ENCODE measurements at places on chromosomes 7 and 10.

DNA sequence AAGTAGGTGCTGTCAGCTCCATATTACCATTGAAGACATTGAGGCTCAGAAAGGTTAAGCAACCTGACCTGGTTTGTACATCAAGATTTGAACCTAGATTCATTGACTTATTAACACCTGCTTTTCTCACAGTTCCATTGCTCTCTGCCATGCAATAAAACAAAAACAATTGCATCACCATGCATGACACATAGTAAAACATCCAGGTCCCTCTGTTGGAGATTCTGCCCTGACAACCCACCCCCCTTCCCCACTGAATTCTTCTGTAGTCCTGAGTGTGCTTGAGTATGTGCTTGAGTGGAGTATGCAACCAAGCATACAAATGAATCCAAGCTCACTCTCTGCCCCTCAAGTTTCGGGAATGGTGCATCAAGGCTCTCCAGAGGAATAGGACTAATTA lies 6.0 kb upstream of the LMBR1 start:
- DNase-seq = no peak

DNA sequence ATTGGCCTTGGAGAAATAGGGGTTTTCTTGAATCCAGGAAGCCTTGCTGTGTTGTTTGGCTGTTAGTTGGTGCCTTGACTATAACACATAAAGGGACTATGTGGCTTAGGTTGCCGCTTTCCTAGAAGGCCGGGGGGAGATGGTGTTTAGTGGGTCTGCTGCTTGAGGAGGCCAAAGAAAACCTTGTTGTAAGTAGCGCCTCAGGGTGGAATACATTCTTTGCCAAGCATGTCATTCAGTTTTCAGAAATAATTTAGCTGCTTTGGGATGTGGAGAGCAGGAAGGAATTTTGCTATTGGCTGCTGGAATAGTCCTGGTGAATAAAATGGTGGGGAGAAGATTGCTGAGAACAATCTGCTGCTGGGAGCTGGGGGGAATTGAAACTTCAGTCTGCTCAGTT lies 132.9 kb upstream of the WNT16 start:
- no peak for DNase-seq

GRCh38 chr10:131387018-131387529 lies 75.6 kb upstream of the TCERG1L start:
- DNase-seq = no peak

- no peak for DNase-seq
These were observed 767 bp downstream of the KRIT1 start for GRCh38 chr7:92244808-92245486.

DNA sequence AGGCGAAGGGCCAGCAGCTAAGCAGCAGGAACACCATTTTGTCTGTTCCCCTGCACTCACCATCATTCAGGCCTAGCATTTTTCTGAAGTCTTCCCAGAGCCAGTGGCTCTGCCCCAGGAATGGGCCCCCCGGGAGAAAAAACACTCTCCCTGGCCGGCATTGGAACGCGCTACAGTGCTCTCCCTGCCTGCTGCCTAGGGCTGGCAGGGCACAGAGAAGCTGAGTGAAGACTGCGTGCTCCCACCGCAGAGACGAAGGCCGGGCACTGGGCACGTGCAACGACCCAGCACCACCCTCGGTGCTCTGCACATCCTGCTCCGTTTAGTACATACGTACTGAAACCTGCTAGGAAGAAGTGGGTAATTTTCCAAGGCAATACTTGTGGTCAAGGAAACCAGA lies 34.4 kb downstream of the HSPA12A start:
- DNase-seq = no peak

- peak; percentile 73 for DNase-seq
These were observed 130.1 kb upstream of the KMT2E start for GRCh38 chr7:104883718-104884452.

DNA sequence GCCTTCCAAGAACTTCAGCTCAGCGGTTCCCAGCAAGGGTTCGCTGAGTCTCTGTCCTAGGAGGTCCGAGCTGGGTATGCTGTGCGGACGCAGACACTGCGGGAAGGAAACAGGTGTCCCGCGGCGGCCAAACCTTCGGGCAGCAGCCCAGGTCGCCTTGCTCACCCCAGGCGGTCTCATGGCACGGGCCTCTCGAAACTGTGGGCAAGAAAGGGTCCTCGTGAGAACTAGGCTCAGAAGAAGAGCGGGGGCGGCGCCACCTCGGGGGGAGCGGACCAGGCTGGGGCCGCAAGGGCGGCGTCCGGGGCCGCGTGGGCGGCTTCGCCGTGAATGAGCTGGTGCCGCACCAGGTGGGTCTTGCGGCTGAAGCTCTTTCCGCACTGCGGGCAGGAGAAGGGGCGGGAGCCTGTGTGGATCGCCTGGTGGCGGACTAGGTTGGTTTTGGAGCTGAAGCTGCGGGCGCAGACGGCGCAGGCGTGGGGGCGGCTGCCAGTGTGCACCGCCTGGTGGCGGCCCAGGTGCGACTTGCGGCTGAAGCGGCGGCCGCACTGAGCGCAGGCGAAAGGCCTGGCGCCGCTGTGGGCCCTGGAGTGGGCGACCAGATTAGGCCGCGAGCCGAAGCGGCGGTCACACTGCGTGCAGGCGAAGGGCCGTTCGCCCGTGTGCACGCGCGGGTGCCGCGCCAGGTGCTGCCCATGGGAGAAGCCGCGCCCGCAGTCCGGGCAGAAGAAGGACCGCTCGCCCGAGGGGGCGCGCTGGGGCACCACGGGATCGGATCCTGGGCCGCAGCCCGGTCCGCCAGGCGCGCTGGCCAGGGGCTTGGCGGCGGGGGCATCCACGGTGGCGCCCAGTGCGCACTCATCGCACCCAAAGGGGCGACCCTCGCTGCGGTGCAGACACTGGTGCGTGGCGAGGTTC lies 8.6 kb downstream of the ZNF467 start:
- no peak for DNase-seq

DNA sequence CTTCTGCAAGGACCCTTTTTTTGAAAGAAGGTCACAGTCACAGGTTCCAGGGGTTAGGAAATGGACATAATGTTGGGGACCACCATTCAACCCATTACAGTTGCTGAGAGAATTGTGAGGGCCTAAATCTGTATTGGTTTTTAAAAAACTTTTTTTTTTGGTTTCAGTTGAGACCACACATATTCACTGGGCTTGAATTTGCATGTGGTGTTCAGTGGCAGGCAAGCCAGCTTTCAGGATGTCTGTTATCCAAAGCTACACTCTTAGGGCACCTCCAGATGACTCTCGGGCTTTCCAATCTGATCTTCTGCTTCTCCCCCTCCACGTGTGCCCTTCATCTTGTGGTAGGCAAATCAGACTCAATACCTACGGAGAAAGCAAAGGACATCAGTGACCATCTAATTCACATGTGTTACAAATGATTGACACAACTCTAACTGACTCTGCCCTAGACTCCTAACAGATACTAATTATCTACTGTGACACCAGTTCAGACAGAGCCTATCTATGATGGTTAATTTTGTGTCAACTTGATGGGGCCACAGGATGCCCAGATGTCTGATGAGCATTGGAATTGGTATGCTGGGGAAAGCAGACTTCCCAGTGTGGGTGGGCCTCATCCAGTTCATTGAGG lies 93.3 kb upstream of the ELMO1 start:
- no peak for DNase-seq

- no peak for DNase-seq
These were observed 109.2 kb downstream of the PIP4K2A start for GRCh38 chr10:22605168-22605567.

GRCh38 chr7:16838386-16838785 lies 33.6 kb upstream of the AGR2 start:
- no peak for DNase-seq

DNA sequence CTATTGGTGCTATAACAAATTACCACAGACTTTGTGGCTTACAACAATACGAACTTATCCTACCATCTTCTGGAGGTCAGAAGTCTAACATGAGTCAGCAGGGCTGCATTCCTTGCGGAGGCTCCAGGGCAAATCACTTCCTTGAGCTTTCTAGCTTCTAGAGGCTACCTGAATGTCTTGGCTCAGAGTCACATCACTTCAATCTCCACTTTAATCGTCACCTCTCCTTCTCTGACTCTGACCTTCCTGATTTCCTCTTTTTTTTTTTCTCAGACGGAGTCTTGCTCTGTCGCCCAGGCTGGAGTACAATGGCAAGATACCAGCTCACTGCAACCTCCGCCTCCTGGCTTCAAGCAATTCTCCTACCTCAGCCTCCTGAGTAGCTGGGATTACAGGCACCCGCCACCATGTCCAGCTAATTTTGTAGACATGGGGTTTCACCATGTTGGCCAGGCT lies 44.6 kb upstream of the ANAPC16 start:
- no peak for DNase-seq

DNA sequence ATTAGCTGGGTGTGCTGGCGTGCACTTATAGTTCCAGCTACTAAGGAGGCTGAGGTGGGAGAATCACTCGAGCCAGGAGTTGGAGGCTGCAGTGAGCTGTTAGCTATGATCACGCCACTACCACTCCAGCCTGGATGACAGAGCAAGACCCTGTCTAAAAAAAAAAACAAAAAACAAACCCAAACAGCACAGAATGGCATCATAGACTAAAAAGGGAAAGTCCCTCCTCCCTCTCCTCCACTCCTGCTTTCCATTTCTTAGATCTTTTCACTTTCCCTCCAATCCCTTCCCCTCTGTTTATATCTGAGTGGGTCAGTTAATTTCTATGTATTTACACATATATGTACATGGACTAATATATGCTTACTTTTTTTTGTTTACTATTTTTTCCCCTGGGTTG lies 10.4 kb upstream of the PIP4K2A start:
- no peak for DNase-seq

DNA sequence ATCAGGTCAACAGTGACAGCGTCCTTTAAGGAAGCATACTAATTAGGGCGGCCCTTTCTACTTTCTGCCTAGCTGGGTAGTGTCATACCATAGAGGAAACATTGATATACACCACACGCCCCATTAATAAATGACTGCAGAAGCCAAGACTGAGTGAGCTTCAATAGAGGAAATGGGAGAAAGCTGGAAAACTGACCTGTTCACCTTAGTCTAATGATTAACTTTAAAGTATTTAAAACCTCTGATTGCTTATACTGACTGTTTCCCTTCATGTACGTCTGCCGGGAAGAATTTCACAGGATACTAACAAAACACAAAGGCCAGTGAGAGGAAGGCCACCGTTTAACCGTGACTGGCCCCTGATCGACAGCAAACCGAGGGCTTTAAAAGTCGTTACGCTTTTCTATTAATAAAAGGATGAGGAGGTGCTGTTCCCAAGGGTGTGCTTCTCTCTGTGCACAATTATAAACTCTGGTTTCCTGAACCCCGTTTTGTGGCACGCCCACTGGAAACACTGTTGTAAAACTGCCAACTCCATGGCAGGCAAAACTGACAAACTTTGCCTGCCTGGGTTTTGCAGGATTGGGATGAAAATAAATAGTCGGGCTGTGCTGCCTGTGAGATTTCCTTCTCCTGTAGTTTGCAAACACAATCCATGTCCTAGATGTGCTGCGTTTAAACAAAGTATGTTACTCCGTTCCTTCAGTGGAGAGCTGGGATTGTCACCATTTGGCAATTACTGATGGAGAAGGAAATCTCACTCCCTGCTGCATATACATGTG lies 137.6 kb downstream of the NRP1 start:
- no peak for DNase-seq

DNA sequence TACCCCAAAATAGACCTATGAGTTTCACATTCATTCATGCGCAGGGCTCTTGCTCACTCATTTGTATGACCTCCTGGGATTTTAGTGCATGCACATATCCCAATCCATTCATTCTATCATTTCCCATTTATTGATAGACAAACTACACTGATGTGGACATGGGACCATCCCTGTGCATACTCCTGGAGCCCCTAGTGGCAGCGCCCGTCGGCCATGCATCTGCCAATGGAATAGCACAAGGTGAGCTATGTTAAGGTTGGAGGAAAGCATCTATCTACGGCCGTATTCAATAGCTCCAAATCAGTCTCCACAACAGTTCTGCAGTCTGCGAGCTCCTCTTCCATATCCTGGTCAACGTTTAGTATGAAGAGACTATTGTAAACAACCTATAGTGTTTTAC lies 31.7 kb upstream of the FIGNL1 start:
- no peak for DNase-seq

DNA sequence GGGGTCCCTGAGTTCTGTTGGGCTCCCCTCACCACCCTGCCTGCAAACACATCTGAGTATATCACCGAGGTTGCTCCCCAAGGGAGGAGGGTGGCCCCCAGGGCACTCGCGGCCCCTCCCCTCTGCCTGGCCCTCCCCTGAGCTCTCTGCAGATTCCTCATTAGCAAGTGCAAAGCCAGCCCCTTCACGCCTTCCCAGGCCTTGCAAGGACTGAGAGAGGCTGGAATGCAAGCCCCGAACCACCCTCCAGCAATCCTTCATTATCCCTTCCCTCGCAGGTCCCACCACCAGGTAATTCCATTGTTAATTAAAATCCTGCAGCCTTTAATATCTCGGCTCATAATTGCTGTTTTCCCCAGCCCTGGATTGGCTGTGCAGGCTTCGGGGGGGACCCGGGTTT lies 35.3 kb upstream of the MYL10 start:
- no peak for DNase-seq

- no peak for DNase-seq
These were observed 45.3 kb upstream of the FAM133B start for GRCh38 chr7:92635538-92635937.

DNA sequence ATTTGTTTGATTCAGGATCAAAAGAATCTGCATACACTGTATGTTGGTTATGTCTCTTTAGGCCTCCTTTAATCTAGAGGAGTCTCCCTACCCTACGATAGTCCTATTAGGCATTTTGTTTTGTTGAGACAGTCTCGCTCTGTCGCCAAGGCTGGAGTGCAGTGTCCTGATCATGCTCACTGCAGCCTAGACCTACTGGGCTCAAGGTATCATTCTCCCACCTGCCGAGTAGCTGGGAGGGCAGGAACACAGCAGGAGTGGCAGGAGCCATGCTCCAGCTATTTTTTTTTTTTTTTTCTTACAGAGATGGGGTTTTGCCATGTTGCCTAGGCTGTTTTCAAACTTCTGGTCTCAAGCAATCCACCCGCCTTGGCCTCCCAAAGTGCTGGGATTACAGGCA lies 123.0 kb upstream of the DKK1 start:
- DNase-seq = no peak

GRCh38 chr10:79418274-79418673 lies 27.1 kb downstream of the ZCCHC24 start:
- DNase-seq = no peak

- peak; percentile 52 for DNase-seq
These were observed 27.0 kb downstream of the CALML3 start for GRCh38 chr10:5551531-5552375.

GRCh38 chr10:29646238-29646902 lies 11.6 kb upstream of the SVIL start:
- DNase-seq = no peak

- DNase-seq = no peak
These were observed 56.8 kb downstream of the FAS start for GRCh38 chr10:89047397-89047796.

- no peak for DNase-seq
These were observed 4.0 kb downstream of the CDCA7L start for GRCh38 chr7:21941611-21942141.

GRCh38 chr7:1961701-1962276 lies 271.0 kb downstream of the MAD1L1 start:
- DNase-seq = peak; percentile 13

GRCh38 chr7:15832996-15833395 lies 146.5 kb upstream of the MEOX2 start:
- no peak for DNase-seq
